Fibroblast of lung (primary cell): ENCODE measurements at places on chromosomes 5 and 9.

DNA sequence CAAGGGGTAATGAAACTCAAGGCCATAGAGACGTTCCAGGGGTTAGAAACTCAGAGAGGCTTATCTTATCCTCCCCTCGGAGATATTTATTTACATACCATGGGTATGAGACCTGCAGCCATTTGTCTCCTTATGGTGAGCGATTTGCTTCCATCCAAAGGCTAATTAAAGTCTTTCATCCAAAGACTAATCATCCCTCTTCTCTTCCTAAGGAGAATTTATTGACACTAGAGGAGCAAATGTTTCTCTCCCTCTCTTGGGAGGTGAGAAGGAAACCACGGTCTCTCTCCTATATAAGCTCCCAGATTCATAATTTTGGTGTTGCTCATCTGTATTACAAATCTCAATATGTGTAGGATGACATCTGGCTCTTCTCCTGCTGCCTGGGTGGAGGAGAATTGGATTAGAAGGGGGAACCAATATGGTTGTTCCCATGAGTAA, 31.0 kb upstream of the RPS23 start:
- DNase-seq: no peak

DNA sequence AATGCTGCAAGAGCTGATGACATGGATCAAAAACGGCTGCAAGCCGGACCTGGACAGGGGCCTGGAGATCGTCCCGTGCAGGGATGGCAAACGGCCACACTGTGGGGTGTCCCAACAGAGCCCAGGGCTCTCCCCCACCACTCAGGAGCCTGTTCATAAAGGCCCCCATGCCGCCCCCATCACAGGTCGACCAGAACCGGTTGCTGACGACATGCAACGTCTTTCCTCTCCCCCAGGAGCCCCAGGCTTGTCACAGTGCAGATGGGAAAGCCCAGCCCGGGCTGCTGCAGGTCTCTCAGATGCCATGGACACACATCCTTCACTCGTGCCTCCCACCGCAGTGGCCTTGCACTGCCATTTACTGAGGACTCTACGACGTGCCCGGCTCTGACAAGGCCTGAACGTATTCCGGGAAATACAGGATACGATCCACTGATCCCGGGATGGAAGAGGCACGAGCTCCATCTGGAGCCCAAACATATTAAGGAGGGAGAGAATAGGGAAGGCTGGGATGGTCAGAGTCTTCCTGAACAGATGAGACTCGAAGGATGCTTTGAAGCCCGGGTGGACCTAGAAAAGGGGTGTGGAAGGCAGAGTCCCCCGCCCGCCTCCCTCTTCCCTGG, 76.5 kb upstream of the SARDH start:
- DNase-seq: no peak

GRCh38 chr5:151721087-151721646, 34.5 kb upstream of the SPARC start:
- peak; percentile 32 for DNase-seq

DNA sequence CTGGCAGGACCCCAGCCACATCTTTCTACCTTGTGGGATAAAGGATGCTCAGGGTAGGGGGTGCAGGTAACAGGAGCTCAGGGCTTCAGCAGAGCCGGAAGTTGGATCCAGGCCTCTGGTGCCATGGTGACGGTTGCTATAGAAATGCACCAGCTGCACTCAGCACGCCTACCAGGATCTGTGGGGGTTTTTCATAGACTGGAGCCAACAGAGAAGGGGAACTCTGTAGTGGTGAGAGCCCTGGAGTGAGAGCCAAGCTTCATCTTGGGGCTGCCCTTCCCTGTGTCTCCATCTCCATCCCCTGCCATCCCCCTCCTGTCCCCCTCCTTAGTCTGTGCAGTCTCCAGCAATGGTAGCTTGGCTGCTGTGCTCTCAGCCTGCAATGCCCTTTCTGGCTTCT, 27.5 kb upstream of the BOD1 start:
- no peak for DNase-seq

DNA sequence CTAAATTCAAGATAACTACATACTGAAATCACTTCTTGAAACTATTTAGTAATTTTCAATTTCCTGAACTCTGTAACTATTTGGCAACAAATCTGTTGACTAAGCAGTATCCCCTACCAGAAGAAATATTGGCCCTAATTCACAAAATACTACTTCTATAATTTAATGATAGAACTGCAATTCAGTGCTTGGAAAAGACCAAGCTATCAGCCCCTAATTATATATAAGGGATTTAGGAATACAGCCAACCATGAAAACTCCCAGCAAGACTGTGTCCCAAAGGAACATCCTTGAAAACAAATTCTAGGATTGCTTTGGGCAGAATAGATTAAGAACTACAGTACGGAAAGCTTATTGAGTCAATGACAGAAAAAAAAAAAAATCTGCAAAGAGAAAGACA, 169.2 kb downstream of the RAB3C start:
- peak; percentile 5 for DNase-seq

GRCh38 chr5:44532981-44533380, 143.8 kb upstream of the FGF10 start:
- no peak for DNase-seq

GRCh38 chr5:153432583-153432982, 57.9 kb upstream of the GRIA1 start:
- no peak for DNase-seq

DNA sequence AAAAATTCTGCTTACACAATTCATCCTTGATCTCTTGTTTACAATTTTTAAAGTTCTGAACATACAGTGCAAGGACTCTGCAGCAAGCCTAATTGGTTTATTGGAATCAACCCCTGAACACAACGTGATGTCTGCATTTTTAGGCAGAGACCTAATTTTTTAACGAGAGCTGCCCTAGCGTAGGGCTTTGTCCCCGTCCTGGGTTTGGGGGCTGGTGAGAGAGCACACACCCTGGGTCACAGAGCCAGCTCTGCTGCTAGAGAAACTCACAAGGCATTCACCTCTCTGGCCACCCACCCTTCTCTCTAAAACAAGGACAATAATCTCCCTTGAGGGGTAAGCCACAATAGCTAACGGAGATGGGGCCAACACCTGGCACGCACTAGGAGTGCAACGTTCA, 28.2 kb downstream of the SH3PXD2B start:
- DNase-seq: no peak

DNA sequence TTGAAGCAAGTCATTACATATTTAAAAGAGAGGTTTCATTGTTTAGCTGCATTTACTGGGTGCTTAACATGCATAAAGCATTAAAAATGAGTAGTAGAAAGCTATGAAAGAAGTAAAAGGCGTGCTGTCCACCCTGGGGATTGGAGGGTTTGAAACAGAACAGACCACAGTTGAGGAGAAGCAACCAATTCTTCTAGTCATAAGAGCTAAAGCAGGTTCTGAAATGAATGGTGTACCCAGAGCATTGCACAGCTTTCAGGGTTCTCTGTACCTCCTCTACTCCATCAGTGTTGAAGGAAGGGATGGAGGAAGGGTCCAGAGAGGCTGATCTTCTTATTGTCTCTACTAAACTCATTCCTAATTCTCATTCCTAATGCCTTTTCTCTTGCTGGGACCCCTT, 68.9 kb downstream of the SH3RF2 start:
- DNase-seq: no peak

- no peak for DNase-seq
Measured at GRCh38 chr9:86633945-86634344, 279.7 kb upstream of the TUT7 start.

GRCh38 chr5:176446028-176446665, 2.0 kb upstream of the FAF2 start:
- DNase-seq: no peak

GRCh38 chr9:91948101-91948596, 1.9 kb downstream of the ROR2 start:
- DNase-seq: peak; percentile 70

DNA sequence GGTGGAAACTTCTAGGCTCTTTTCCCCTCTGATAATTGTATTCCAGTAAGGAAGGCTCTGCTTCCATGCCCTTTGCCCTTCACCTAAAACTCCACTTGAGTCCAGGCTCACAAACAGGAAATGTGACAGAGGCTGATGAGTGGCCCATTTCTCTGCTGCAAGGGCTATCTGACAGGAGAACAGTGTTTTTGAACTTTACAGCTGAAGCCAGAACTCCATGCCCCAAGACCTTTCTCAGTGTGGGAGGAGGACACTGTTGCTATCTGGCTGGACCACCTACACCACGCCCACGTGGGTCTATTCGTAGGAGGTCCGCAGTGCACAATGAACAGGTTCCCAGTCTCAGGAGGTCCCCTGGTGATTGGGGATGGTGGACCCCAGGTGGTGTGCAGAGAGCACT, 13.6 kb downstream of the GGTA1 start:
- DNase-seq: no peak

- DNase-seq: no peak
Measured at GRCh38 chr5:137036640-137037039, 462.5 kb downstream of the SPOCK1 start.

DNA sequence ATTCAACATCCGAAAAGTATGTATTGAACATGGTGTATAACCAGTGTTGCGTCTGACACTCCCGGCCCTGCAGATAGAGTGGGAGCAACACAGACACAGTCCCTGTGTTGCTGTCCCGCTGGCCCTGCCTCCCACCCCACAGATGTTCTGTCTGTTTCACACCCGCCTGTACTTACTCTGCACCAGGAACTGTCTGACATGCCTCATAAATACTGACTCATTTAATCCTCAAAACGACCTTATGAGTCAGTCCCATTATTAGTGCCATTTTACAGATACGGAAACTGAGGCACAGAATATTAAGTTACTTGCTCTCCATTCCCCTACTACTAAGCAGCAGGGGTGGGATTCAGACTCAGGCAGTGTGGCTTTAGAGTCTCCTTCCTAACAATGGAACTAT, 109.8 kb upstream of the NFIL3 start:
- no peak for DNase-seq

- DNase-seq: no peak
Measured at GRCh38 chr9:117707561-117707960, 3.4 kb downstream of the TLR4 start.

- DNase-seq: no peak
Measured at GRCh38 chr5:135171336-135171735, 137.3 kb upstream of the PITX1 start.

DNA sequence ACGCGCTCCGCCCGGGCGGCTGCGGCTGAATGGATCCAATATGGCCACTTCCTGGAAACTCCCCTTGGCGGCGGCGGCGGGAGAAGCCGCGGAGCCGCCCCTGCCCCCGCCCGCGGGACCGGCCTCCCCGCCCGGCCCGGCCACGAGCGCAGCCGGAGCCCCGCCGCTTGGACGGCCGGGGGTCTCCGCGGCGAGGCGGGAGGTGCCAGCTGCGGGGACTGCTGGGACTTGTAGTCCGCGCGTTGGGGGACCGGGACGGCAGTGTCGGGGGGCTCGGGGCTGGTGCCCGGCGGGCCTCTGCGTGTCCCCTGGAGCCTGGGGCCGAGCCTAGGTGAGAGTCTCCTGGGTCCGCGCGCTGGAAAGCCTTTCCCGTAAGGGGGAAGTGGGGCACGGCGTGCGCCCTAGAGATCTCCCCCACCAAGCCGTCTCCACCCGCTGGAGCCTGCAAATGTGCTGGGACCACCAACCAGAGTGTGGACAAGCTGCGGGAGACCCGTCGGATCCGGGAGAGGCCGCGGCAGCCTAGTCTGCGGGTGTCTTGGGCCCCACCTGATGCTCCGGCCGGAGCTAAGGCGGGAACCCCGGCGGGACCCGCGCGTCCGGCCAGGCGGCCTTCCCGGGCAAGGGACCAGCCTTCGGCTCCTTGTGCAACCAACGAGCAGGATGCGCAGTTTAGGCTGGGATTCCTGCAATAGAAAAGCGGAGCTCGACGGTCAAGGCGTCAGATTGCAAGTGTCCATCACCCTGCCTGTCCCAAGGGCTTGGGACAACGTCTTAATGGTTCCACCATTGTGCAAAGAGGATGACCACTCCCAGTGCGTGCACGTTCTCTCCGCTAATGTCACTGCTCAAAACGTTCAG, at the start of gene SEPTIN8:
SEPTIN8 (minus strand) TSS at position 31 of the 861 bp plus-strand sequence. CDS start 102 bp downstream, outside the sequence.
- peak; percentile 40 for DNase-seq

GRCh38 chr5:119269061-119269944, 86.5 kb upstream of the TNFAIP8 start:
- peak; percentile 37 for DNase-seq

GRCh38 chr9:116287721-116288120, 134.1 kb downstream of the PAPPA start:
- peak; percentile 85 for DNase-seq

DNA sequence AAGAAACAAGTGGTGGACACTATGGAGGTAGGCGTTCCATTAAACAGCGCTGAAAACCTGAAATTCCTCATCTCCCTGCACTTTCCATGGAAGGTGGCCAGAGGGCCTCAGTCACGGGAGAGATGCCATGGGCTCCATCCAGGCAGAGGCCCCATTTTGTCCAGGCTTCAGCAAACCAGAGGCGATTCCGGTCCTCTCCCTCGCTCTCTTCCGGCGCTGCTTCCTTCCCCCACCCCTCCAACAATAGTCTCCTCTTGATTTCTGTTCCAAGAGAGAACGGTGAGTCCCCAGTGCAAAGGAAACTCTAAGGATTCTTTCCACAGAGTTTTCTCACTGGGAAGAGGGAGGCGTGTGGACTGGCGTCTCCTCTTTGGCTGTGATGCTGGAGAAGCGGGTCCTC, 7.5 kb downstream of the ZNF366 start:
- DNase-seq: no peak

DNA sequence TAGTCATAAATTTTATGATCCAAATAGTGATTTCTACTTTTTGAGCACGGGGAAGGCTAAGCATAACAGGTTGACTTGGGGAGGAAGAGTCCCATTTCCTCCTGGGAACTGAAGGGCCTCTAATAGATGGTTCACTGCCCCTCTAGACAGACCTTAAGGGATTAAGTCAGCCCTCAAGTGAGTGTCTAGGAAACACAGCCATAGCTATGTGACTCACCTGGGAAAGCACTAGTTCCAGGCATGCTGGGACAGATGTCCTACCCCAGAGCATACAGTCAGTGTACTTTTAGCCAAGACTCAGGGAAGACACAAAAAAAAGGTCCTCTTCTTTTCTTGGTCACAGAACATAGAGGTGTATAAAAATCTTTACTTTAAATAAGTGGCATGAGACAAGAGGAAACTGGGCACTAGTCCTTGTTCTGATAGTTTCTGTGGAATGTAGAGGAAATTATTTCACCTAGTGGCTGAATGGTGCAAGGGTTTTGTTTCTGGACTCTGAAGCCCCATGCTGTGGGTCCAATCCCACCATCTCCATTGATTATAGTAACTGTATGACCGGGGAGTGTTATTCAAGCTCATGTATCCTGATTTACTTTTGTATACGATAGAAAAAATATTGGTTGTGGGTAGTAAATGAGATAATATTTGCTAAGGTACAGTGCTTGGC, 86.0 kb downstream of the NREP start:
- DNase-seq: no peak

- DNase-seq: no peak
Measured at GRCh38 chr9:126306071-126306647, 20.5 kb upstream of the MVB12B start.

DNA sequence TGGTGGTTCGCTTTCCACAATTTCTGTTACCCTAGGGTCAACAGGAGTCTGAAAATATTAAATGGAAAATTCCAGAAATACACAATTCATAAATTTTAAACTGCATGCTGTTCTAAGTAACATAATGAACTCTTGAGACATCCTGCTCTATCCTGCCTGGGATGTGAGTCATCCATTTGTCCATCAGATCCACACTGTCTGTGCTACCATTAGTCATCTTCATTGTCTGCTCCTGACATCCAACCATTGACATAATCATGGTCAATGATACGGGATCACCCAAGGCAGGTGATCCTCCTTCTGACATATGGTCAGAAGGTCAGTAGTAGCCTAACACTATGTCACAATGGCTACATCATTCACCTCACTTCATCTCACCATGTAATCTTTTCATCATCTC, 276.7 kb upstream of the KIF2A start:
- DNase-seq: peak; percentile 11

GRCh38 chr9:3288686-3289085, 237.1 kb downstream of the RFX3 start:
- no peak for DNase-seq

GRCh38 chr5:53109056-53109442, 508 bp downstream of the MOCS2 start:
- DNase-seq: peak; percentile 17
